ENCODE measurements at places on chromosomes 5 and 9. TPM values are rescaled to one million over a fixed set of nuclear protein-coding genes. Genes with fewer than 3 reads are reported as not detected.

The TEX48 gene
- total RNA-seq, result not detected

The TLE1 gene
- total RNA-seq, result 69.7 TPM

The LPAR1 gene
- total RNA-seq, result 85.1 TPM

The EXOSC2 gene
- total RNA-seq, result 12.3 TPM

The ANKH gene
- total RNA-seq, result 177 TPM

The ABCA1 gene
- total RNA-seq, result 79.7 TPM

The UAP1L1 gene
- total RNA-seq, result 11.4 TPM

The CLIC3 gene
- 8.7 TPM for total RNA-seq

The ADAMTS13 gene
- total RNA-seq, result 1.3 TPM

The EGFL7 gene
- total RNA-seq, result 56.5 TPM

The ADGRD2 gene
- total RNA-seq, result not detected

The HSD17B4 gene
- total RNA-seq, result 174 TPM

The SURF6 gene
- total RNA-seq, result 46.1 TPM

The PCDHA6 gene
- total RNA-seq, result 0.14 TPM

DNA sequence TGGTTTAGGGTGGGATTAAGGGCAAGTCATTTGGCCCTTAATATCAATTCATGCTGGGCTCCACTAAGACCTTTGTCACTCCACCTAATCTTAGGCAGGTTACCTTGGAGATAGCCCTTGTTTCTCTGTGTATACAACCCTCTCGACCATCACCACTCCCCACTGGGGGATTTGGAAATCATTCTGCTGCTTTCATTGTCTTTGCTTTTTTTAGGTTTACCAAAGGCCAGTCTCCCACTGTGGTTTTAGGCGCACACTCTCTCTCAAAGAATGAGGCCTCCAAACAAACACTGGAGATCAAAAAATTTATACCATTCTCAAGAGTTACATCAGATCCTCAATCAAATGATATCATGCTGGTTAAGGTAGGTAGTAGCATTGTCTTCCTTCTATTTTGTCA, 6.2 kb downstream of the GZMK start:
- no peak for DNase-seq
- no peak overlapping the region for H3K4me3 ChIP-seq
- no peaks in the 10 kb centered on the region for H3K27me3 ChIP-seq
- no peaks in the 10 kb centered on the region for H3K36me3 ChIP-seq

- H3K36me3 ChIP-seq, result no peaks in the 10 kb centered on the region
- H3K4me3 ChIP-seq, result no peak overlapping the region
- peaks cover 14% of the 10 kb centered on the region for H3K4me1 ChIP-seq
- no peak overlapping the region for H3K27ac ChIP-seq
Measured at GRCh38 chr9:112601636-112602035, 115.0 kb downstream of the KIAA1958 start.

- no peaks in the 10 kb centered on the region for H3K27me3 ChIP-seq
- no peaks in the 10 kb centered on the region for H3K4me1 ChIP-seq
- no peaks in the 10 kb centered on the region for H3K36me3 ChIP-seq
- no peak for DNase-seq
- H3K4me3 ChIP-seq, result no peak overlapping the region
Measured at GRCh38 chr5:8289779-8290178, 420.8 kb downstream of the MTRR start.

DNA sequence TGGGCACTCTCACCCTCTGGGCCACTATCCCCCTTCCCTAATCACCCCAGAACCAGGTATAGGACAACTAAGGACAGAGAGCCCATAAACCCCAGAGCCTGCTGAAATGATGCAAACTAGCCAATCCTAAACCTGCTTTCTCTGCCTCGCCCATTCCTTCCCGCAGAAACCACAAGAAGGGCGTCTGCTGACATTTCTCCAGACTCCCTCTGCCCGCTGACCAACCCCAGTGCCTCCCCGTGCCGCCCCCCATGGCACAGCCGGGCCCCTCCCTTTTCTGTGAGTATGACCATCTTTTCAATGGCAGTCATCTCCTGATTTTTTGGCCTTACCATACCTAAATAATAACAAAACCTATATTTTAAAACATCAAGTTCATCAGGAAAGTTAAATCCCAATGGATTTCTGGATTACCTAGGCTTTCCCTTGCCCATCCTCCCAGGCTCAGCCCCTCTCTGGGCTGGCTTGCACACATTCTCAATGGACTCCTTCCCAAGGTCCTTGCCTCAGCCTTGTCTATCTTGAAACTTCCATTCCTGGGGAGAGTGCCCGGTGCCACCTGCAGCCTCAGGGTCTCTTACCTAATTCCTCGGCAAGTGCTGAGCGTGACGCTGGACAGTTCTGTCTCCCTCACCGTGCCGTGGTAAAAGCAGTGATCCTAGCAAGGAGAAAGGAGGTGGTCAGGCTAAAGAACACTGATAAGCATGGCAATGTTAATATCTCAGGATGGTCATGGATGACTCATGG, 45.2 kb downstream of the ADAM19 start:
- H3K27ac ChIP-seq, result no peak overlapping the region
- no peak for DNase-seq
- H3K4me3 ChIP-seq, result no peak overlapping the region
- no peaks in the 10 kb centered on the region for H3K27me3 ChIP-seq
- H3K36me3 ChIP-seq, result no peaks in the 10 kb centered on the region

GRCh38 chr5:139708877-139709581, 60.9 kb downstream of the CXXC5 start:
- H3K4me1 ChIP-seq, result peaks cover 36% of the 10 kb centered on the region
- peak overlapping the region; percentile 81 for H3K4me3 ChIP-seq
- peak overlapping the region; percentile 17 for H3K27ac ChIP-seq
- H3K27me3 ChIP-seq, result no peaks in the 10 kb centered on the region
- no peaks in the 10 kb centered on the region for H3K36me3 ChIP-seq
- DNase-seq, result no peak

DNA sequence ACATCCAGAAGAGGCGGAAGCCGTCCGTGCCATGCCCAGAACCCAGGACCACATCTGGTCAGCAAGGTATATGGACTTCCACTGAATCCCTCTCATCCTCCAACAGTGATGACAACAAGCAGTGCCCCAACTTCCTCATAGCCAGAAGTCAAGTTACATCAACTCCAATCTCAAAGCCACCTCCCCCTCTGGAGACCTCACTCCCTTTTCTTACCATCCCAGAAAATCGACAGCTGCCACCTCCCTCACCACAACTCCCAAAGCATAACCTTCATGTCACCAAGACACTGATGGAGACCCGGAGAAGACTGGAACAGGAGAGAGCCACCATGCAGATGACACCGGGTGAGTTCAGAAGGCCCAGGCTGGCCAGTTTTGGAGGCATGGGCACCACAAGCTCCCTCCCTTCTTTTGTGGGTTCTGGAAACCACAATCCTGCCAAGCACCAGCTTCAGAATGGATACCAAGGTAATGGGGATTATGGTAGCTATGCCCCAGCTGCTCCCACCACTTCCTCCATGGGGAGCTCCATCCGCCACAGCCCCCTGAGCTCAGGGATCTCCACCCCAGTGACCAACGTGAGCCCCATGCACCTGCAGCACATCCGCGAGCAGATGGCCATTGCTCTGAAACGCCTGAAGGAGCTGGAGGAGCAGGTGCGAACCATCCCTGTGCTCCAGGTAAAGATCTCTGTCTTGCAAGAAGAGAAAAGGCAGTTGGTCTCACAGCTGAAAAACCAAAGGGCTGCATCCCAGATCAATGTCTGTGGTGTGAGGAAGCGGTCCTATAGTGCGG, 130.3 kb upstream of the DMRT1 start:
- H3K4me1 ChIP-seq, result peaks cover 26% of the 10 kb centered on the region
- peak overlapping the region; percentile 91 for H3K27ac ChIP-seq
- no peak for DNase-seq
- H3K4me3 ChIP-seq, result peak overlapping the region; percentile 66

GRCh38 chr9:109794361-109795012, 14.5 kb downstream of the PALM2AKAP2 start:
- DNase-seq, result no peak
- peak overlapping the region; percentile 84 for H3K27ac ChIP-seq
- H3K27me3 ChIP-seq, result no peaks in the 10 kb centered on the region
- no peak overlapping the region for H3K4me3 ChIP-seq
- H3K4me1 ChIP-seq, result peaks cover 59% of the 10 kb centered on the region

- no peak overlapping the region for H3K4me3 ChIP-seq
- H3K27ac ChIP-seq, result no peak overlapping the region
- DNase-seq, result no peak
- H3K4me1 ChIP-seq, result peaks cover 15% of the 10 kb centered on the region
Measured at GRCh38 chr5:113118765-113119164, 142.2 kb downstream of the DCP2 start.

GRCh38 chr9:121368138-121368522, 1.9 kb downstream of the STOM start:
- peak overlapping the region; percentile 99 for H3K27ac ChIP-seq
- H3K4me3 ChIP-seq, result peak overlapping the region; percentile 95
- peaks cover 63% of the 10 kb centered on the region for H3K4me1 ChIP-seq
- no peak for DNase-seq
- H3K36me3 ChIP-seq, result no peaks in the 10 kb centered on the region

- H3K4me3 ChIP-seq, result no peak overlapping the region
- H3K27me3 ChIP-seq, result no peaks in the 10 kb centered on the region
- no peak for DNase-seq
- no peaks in the 10 kb centered on the region for H3K36me3 ChIP-seq
- no peaks in the 10 kb centered on the region for H3K4me1 ChIP-seq
Measured at GRCh38 chr9:1070692-1071091, 20.5 kb downstream of the DMRT2 start.

DNA sequence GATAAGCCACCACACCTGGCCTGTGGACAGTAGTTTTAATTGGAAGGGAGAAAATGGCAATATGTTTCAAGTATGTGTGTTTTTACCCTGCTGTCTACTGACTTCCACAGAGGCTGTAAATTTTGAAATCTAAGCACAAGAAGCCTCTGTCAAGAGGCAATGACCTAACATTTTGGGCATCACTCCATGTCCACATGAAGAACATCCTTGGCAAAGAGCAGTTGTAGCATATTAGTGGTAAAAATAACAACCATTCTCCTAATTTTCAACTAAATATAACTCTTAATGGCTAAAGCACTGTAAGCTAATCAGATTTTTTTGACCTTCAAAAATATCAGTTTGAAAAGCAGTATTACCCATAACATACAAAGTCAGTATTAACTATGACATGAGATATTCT, 100.3 kb upstream of the APC start:
- H3K4me3 ChIP-seq, result no peak overlapping the region
- H3K27me3 ChIP-seq, result no peaks in the 10 kb centered on the region
- DNase-seq, result no peak
- no peaks in the 10 kb centered on the region for H3K36me3 ChIP-seq
- H3K27ac ChIP-seq, result no peak overlapping the region
- no peaks in the 10 kb centered on the region for H3K4me1 ChIP-seq

GRCh38 chr5:107337281-107337680, 333.5 kb downstream of the EFNA5 start:
- H3K27me3 ChIP-seq, result no peaks in the 10 kb centered on the region
- H3K4me1 ChIP-seq, result no peaks in the 10 kb centered on the region
- H3K4me3 ChIP-seq, result no peak overlapping the region

- no peaks in the 10 kb centered on the region for H3K27me3 ChIP-seq
- H3K4me1 ChIP-seq, result peaks cover 53% of the 10 kb centered on the region
- no peak overlapping the region for H3K27ac ChIP-seq
- H3K4me3 ChIP-seq, result peak overlapping the region; percentile 89
- H3K36me3 ChIP-seq, result no peaks in the 10 kb centered on the region
Measured at GRCh38 chr9:116688806-116689485, 1.8 kb downstream of the TRIM32 start.

GRCh38 chr5:116360008-116360853, 214.4 kb downstream of the SEMA6A start:
- H3K4me1 ChIP-seq, result peaks cover 27% of the 10 kb centered on the region
- DNase-seq, result no peak
- H3K36me3 ChIP-seq, result no peaks in the 10 kb centered on the region
- H3K27me3 ChIP-seq, result no peaks in the 10 kb centered on the region
- no peak overlapping the region for H3K4me3 ChIP-seq

DNA sequence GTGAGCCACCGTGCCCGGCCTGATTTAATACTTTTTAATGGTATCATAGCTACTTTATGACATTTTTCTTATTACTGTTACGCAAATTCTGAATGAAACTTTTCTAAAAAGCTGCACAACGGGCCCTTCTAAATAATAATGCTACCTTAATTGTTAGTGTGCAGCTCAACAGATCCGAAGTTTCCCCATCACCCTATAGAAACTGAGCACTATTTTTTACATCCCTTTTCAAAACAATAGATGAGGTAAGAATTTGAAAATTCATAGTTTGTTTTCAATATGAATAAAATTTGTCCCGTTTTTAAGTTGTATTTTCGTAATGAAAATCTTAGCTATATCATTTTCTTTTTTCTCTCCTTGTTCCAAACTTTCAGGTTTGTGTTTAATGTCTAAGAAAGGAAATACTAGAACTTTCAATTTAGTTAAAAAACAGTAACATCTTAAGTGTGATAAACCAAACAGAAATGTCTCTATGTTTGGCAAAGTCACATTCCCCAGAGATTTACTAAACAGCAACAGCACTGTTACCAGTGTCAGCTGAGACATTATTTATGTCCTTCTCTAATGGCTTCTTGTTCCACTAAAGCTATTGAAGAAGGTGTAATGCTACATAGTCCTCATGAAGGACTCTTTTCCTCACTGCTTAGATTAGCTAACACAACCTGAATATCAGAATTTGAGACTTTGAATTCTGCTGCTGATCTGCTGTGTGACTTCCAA, 22.9 kb downstream of the KIF2A start:
- no peaks in the 10 kb centered on the region for H3K4me1 ChIP-seq
- H3K4me3 ChIP-seq, result no peak overlapping the region
- H3K27ac ChIP-seq, result no peak overlapping the region
- no peak for DNase-seq
- no peaks in the 10 kb centered on the region for H3K27me3 ChIP-seq

GRCh38 chr9:114822708-114823107, 16.9 kb upstream of the TNFSF15 start:
- no peak overlapping the region for H3K27ac ChIP-seq
- H3K36me3 ChIP-seq, result no peaks in the 10 kb centered on the region
- DNase-seq, result no peak

DNA sequence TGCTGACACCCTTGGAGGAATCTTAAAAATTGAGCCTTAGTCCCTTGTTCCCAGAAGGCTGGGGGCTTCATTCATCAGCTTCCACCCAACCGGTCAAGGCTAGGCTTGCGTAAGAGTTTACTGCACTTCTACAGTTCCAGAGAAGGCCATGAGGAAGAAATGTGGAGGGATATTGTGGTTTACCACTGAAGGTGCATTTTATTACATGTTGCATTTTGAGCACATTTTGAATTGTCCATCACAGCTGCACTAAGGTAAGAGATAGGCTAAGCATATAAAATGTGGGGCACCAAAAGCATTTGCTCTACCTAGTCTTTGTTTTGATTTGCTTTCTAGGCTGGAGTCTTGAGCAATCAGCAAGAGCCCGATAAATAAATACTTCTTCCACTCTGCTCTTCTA, 167.1 kb upstream of the PAPPA start:
- no peaks in the 10 kb centered on the region for H3K27me3 ChIP-seq
- DNase-seq, result no peak
- H3K4me3 ChIP-seq, result no peak overlapping the region
- H3K36me3 ChIP-seq, result no peaks in the 10 kb centered on the region
- H3K4me1 ChIP-seq, result no peaks in the 10 kb centered on the region

- H3K27me3 ChIP-seq, result no peaks in the 10 kb centered on the region
- H3K4me1 ChIP-seq, result peaks cover 6% of the 10 kb centered on the region
- H3K36me3 ChIP-seq, result no peaks in the 10 kb centered on the region
- no peak overlapping the region for H3K27ac ChIP-seq
Measured at GRCh38 chr9:36392489-36392888, 7.6 kb downstream of the RNF38 start.
